Esophagus muscularis mucosa (tissue), 4 donors: ENCODE measurements at places on chromosomes 12 and 14. TPM values are rescaled to one million over a fixed set of nuclear protein-coding genes. Genes with fewer than 3 reads are reported as not detected.
A peak's percentile ranks its signal among the peaks of the same experiment; 100 is the strongest.

DNA sequence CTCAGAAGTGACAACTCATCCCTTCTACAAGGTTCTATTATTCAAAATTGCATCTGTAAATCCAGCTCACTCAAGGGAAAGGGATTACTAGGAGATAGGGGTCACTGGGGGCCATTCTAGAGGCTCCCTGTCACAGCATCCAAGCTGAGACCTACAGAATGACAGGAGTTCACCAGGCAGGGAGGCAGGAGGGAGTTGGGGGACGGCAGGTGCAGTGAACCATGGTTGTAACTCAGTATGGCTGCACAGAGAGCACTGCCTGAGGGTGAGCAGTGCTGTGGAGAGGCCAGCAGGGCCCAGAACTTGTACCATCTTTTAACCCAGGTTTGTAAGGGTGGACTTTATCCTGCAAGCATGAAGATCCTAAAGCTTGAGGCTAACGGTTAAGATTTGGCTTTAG lies 37.9 kb upstream of the SINHCAF start:
- DNase-seq, result no peak

DNA sequence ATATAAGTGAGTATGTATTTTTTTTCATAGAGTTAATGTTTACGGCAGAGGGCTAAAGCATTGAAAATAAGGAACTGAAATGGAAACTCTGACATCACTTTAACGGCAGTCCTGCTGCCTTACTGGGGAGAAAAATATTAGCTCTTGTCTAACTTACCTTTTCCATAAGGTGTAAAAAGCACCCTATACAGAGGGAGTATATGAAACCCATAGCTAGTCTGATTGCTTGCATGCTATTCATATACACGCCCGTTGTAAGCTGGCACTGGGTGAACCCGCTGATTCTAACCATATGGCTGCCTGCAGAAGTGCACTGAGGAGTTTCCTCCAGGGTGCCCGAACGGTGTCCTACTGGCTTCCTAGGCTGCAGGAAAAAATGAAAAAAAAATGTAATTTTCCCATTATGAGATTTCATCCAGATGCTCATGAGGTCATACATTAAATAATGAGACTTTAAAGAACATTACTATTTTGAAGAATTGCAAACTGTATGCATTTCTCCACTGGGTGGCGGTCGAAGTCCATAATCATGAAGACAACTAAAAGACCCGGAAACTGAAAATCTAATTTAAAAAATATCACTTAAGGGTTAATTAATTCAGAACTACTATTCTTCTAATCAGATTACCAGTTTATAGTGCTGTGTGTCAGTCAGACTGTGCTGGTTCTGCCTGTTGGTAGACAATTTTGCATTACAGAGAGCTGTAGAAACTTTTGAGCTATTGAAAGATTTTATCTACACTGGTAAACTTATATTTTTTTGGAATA lies 144.7 kb downstream of the ALX1 start:
- no peak for DNase-seq

GRCh38 chr12:92561543-92561899 lies 141.3 kb upstream of the PLEKHG7 start:
- DNase-seq, result no peak

GRCh38 chr12:122921917-122922316 lies 26.0 kb upstream of the VPS37B start:
- DNase-seq, result no peak

CLEC6A gene
- not detected for total RNA-seq

DNA sequence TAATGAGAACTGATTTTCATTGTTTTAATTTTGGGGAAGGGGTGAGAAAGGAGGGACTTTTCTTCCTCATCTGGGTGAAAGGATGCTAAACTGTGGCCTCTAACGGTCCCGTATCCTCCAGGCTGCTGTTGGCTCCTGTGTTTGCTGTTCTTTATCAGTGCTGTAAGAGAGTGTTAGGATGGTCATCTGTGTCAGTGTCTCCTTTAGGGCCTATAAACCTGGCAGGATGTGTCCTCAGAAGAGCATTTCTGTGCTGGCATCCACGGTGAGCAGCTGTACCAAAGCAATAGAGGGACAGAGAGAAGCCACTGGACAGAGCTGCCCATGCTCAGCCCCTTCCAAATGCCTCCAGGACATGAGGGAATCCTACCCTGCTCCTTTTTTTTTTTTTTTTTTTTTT lies 253.1 kb downstream of the ZFP36L1 start:
- peak; percentile 34 for DNase-seq

SCNN1A gene
- total RNA-seq, result 1.5 TPM

- no peak for DNase-seq
Observed at GRCh38 chr14:85516239-85517113, 13.5 kb upstream of the FLRT2 start.

DNA sequence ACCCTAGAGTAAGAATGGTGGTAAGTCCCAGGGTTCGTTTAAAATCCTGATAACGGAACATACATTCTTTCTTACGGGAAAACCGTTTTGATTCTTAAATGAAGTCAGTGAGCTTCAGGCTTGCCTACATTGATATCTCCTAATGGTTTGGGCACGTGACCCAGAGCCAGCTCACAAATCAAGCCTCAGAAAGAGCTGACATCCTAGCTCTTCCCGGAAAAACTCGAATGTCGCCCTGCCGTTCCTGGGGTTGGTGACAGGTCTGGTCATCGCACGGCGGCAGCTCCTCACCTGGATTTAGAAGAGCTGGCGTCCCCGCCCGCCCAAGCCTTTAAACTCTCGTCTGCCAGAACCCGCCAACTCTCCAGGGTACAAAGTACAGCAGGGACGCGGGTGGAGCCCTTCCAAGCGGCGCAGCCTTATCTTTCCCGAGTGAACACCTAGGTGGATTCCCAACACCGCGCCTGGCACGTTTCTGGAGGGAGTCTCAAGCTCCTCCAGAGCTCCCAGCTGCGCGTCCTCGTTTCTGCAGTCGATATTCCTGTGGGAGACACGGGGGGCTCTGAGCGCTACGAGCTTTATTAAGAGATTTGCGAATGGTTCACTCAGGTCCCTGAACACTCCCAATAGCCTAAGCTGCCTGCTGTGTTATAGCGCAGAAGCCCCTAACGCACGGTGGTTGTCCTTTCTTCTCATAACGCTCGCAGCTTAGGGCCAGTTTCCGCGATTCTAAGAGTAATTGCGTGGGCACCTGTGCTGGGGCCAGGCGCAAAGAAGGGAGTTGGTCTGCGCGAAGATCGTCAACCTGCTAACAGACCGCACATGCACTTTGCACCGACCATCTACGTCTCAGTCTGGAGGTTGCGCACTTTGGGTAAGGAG lies at the start of gene SSTR1:
TSS of gene SSTR1 (plus strand) at position 169 of the 882 bp plus-strand sequence. CDS start 1,486 bp downstream, outside the sequence.
- no peak for DNase-seq

MMP19 gene
- total RNA-seq, result 17.4 TPM

RNASE4 gene
- 83.8 TPM for total RNA-seq

DNA sequence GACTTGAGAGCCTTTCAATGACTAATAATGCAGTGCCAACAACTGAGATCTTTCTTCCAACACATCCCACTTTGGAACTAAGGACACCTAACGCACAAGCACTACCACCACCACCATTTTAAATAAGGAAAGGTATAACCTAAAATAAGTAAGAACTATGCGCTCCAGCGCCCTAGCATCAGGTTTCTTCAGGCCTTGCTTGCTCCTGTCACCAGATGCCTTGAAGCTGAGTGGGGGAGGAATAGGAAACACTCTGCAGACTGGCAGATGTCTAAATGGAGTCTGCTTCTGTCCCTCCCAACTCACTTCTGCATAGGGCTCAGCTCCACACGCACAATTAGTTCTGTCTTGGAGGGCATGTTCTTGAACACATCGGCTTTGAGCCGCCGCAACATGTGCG lies 15.1 kb downstream of the CHD4 start:
- no peak for DNase-seq
